ENCODE measurements at places on chromosomes 4 and X.

- no peak for DNase-seq
Observed at GRCh38 chr4:103496800-103497199, 223.0 kb downstream of the TACR3 start.

GRCh38 chrX:124820738-124821137 is 474.4 kb downstream of the SH2D1A start:
- no peak for DNase-seq

- DNase-seq: no peak
Observed at GRCh38 chrX:38991656-38992440, 190.6 kb downstream of the MID1IP1 start.

DNA sequence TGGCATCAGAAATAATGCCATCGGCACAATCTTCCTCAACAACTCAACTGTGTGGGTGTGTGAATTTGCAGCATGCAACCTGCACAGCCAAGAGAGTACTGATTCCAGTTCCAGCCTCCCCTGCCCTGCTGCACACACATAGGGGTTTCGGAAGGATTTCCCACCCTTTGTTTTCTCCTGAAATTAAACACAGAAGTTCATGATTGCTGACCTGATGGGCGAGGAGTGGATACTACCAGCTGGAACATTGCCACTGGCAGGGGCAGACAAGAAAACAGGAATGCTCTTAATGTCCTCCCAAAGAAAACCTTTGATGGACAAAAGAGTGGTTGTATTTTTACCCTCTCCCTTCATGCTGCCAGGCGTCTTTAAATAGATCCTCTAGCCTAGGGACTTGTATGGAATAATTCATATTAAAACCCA is 4.8 kb downstream of the NDP start:
- DNase-seq: no peak

DNA sequence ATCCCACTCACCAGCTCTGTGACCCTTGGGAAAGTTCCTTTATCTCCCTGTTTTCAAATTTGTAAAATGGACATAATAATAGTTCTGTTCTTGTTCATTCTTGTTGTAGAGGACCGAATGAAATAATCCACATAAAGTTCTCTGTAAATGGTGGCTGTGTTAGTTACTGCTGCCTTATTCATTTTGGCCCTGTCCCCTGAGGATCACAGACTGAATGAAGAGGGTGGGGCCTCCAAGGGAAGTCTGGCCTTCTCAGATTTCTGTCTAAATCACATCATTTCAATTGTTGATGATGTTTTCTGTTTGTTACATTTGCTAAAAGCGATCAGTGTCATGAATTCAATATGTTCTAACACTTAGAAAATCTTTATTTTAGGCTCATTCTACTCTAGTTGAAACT is 117.9 kb downstream of the PPEF1 start:
- DNase-seq: no peak

GRCh38 chr4:55218041-55218440 is 92.6 kb upstream of the KDR start:
- no peak for DNase-seq

GRCh38 chrX:71525316-71525715 is 7.6 kb upstream of the OGT start:
- DNase-seq: no peak

- no peak for DNase-seq
Observed at GRCh38 chr4:158077835-158078234, 95.0 kb downstream of the GASK1B start.

GRCh38 chrX:137432609-137433008 is 133.3 kb upstream of the ZIC3 start:
- no peak for DNase-seq

DNA sequence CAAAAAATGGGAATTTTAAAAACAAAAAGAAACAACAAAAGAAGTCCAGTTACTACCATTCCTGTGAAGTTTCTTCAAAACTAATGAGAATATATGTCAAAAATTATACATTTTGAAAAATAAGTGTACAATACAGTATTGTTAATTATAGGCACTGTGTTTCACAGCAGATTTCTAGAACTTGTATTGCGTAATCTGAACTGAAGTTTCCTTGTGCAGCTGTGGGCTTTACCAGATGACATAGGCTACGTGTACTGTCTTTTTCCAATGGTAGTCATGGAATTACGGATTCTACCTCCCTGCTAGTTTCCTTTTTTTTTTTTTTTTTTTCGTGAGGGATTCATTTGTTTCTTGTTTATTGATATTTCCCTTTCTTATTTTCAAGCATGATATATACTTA is 113.8 kb upstream of the GABRA2 start:
- no peak for DNase-seq

DNA sequence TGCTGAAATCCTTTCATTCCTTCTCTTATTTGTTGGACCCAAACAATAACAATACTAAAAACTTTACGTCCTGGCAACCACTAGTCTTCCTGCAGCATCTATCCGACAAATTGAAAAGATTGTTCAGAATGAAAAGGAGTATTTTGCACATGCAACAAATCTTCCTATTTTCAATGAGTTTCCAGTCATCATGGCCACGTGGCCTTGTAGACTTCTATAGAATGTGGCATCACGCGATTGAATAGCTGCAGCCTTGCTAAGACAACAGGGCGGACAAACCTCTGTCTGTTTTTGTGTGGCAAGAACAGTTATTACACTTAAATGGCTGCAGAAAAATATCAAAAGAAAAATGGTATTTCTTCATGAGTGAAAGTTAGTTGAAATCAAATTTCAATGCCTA is 297.9 kb upstream of the LCORL start:
- DNase-seq: no peak

- DNase-seq: no peak
Observed at GRCh38 chrX:97539970-97540519, 656.3 kb downstream of the RPA4 start.

DNA sequence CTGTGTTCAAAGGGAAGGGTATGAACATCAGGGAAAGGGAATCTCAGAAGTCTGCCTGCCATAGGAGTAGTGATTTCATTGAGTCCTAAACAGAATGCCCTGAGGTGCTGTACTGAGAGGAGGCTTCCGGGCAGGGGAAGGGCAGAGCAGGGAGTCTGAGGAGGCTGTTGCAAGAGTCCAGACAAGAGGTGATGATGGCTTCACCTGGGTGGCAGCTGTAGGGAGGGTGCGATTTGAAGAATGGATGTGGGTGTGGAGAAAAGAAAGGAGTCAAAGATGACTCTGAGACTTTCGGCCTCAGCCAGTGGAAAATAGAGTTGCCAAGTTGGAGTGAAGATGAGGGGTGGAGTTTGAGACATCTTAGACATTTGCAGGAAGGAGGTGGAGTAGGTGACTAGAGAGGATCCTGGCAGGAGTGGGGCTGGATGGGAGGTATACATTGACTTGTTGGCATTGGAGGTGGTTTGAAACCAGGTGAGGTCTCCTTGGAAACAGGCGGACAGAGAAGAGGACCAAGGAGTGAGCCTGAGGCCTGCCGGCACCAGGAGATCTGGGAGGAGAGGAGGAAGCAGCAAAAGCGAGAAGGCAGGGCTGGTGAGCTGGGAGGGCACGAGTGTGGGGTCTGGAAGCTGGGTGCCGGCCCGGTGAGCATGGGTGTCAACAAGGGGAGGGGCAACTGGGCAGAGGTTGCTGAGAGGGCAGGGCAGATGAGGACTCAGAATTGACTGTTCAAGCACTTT is 24.2 kb downstream of the TBC1D14 start:
- no peak for DNase-seq

DNA sequence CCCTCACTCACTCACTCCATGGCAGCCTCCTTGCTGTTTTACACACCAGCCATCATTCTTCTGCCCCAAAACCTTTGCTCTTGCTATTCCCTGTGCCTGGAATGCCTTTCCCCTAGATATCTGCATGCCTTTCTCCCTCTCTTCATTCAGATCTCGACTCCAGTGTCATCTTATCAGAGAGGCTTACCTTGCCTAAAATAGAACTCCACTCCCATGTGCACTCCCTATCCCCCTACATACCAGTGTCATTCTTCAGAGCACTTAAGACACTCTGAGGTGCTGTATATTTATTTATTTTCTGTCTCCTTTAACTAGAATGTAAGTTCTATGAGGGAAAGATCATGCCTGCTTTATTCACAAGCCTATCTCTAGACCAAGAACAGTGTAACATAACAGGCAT is 45.1 kb downstream of the ZGRF1 start:
- no peak for DNase-seq

GRCh38 chrX:142040906-142041305 is 137.2 kb downstream of the MAGEC1 start:
- DNase-seq: no peak

DNA sequence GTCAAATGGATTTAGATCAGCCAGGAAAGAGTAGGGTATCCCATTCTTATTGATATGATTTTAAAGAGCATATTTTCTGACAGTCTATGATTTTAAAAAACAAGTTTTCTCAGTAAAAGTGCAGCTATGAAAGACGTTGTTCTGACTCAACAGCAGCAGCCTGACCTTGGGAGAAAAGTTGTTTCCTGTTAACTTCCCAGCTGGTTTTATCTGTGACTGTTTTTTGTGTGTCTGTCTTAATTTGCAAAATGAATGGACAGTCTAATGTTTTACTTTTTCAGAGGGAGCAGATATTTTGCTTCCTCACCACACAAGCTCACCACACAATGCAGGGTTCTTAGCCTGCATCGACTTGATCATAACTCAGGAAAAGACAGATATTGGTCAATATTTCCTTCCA is 764 bp upstream of the MTHFD2L start:
- DNase-seq: no peak

GRCh38 chrX:70332600-70332999 is 42.7 kb downstream of the KIF4A start:
- DNase-seq: no peak

GRCh38 chrX:108494406-108495090 is 54.9 kb downstream of the COL4A5 start:
- no peak for DNase-seq

- DNase-seq: no peak
Observed at GRCh38 chr4:11021333-11021732, 336.8 kb upstream of the CLNK start.

DNA sequence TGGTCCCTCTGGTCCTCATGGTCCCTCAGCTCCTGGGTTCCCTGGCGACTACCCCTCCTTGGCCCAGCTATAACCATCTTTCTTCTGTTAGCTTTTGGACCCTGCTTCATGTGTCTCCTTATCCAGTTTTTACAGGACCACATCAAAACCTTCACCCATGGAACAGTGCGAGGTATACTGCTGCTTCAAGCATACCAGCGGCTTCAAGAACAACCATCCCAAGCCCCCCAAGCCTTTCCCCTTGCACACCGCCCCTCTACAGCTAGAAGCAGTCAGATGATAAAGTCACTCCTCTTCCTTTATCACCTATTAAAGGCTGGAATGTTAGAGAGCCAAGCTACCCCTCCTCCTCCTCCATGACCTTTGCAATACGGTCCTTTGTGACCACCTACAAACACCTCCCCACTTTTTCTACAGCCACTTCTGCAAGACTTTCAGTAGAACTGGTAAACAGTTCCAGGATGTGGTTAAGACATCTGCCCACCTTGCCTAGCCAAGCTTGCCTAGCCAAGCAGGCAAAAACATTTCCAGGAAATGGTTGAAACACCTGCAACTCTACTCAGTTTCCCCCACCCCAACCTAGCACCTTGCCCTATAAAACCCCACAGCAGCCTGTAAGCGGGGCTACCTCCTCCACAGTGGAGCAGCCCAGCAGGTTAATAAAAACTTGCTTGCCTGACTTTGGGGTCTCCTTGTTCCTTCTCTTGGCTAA is 125.7 kb downstream of the ZC4H2 start:
- DNase-seq: no peak

DNA sequence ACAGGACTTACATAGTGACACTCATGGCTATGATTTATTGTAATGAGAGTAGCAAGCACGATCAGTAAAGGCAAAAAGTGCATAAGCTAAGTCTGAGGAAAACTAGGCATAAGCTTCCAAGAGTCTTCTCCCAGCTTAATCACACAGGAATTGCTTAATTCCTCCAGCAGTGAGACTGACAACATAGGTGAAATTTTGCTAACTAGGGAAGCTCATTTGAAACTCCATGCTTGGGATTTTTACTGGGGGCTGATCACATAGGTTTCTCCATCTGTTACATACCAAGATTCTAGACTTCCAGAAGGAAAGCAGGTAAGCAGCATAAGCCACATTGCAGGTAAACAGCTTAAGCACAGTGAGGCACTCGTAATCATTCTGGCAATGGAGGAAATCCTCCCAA is 71.8 kb upstream of the FHDC1 start:
- DNase-seq: no peak

GRCh38 chr4:124936427-124936826 is 223.9 kb upstream of the ANKRD50 start:
- peak; percentile 79 for DNase-seq

GRCh38 chr4:53061091-53061850 is 199.2 kb downstream of the RASL11B start:
- DNase-seq: no peak

GRCh38 chr4:3766785-3767569 is 792 bp downstream of the ADRA2C start:
- DNase-seq: no peak

GRCh38 chr4:71772592-71772991 is 11.3 kb downstream of the GC start:
- DNase-seq: no peak

DNA sequence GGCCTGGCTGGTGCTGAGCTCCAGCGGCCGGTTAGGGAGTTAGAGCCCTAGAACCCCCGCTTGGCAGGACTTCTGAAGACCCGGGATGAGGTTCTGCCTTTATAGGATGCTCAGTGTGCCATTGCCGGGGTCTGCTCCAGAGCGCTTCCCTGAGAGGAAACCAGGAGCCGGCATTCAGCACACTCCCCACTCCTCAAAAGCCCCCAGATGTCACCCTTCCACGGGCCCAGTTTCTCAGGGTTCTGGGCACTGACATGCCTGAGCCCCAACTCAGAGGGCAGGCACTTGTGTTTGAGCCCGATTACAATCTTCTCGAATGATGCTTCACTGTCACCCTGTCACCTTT is 6.5 kb downstream of the NKX3-2 start:
- DNase-seq: no peak

- DNase-seq: no peak
Observed at GRCh38 chrX:154021131-154021611, 1.5 kb upstream of the IRAK1 start.

GRCh38 chrX:143663755-143664154 is 27.9 kb upstream of the SLITRK4 start:
- DNase-seq: no peak

GRCh38 chr4:45293335-45293734 is 567.0 kb upstream of the GNPDA2 start:
- DNase-seq: no peak

- DNase-seq: no peak
Observed at GRCh38 chrX:23048806-23049573, 49.2 kb downstream of the DDX53 start.

GRCh38 chr4:14130551-14130950 is 503.0 kb upstream of the BOD1L1 start:
- DNase-seq: no peak

- DNase-seq: no peak
Observed at GRCh38 chr4:22531311-22532019, 15.6 kb upstream of the ADGRA3 start.
